Aorta (tissue), 5 donors: ENCODE measurements at places on chromosomes 3 and 15. TPM values are rescaled to one million over a fixed set of nuclear protein-coding genes. Genes with fewer than 3 reads are reported as not detected.

POLR2M gene
- total RNA-seq, result 102 TPM

- H3K4me1 ChIP-seq, result peaks cover 10% of the 10 kb centered on the region
- DNase-seq, result no peak
- no peak overlapping the region for H3K27ac ChIP-seq
- no peak overlapping the region for H3K4me3 ChIP-seq
- H3K36me3 ChIP-seq, result no peaks in the 10 kb centered on the region
Observed at GRCh38 chr3:62139957-62140356, 233.4 kb downstream of the FEZF2 start.

PLIN1 gene
- 4.1 TPM for total RNA-seq

LINGO1 gene
- total RNA-seq, result 1.9 TPM

GRCh38 chr15:40981186-40981585, 27.9 kb downstream of the CHAC1 start:
- no peak overlapping the region for H3K4me3 ChIP-seq
- H3K4me1 ChIP-seq, result peaks cover 8% of the 10 kb centered on the region
- H3K27me3 ChIP-seq, result no peaks in the 10 kb centered on the region
- DNase-seq, result no peak
- H3K27ac ChIP-seq, result no peak overlapping the region

KPNA1 gene
- 74.1 TPM for total RNA-seq

KBTBD13 gene
- 1.5 TPM for total RNA-seq

CLDN18 gene
- not detected for total RNA-seq

TFRC gene
- total RNA-seq, result 81.8 TPM

SLC2A2 gene
- total RNA-seq, result not detected

- H3K4me1 ChIP-seq, result no peaks in the 10 kb centered on the region
- no peak overlapping the region for H3K4me3 ChIP-seq
- no peak overlapping the region for H3K27ac ChIP-seq
- no peaks in the 10 kb centered on the region for H3K36me3 ChIP-seq
Observed at GRCh38 chr3:38616658-38617057, 32.8 kb downstream of the SCN5A start.

USP8 gene
- 70.2 TPM for total RNA-seq

DNA sequence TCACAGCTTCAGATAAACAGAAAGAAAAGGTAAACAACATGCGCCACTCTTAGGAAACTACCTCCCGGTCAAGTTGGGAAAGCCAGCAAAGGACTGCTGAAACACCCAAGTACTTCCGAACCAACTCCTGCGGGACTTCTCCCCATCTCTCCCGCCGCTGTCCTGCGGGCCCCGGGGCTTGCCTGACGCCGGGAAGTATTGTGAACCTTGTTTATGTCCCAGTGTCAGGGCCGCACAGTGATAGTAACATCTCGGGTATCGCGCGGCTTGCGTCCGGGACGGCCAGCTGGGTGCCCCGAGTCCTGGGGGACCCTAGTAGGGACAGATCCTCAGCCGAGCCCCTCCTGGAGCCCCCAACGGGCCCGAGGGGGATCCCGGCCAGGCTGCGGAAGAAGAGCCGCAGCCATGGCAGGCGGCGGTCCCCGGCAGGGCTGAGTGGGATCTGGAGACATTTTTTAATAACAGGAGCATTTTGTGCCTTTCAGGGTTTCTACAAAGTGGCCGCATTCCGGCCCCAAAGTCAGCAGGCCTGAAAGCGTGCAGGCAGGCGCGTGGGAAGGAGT, 756 bp downstream of the CLPX start:
- H3K27me3 ChIP-seq, result no peaks in the 10 kb centered on the region
- H3K4me3 ChIP-seq, result peak overlapping the region; percentile 90
- H3K36me3 ChIP-seq, result no peaks in the 10 kb centered on the region
- peak; percentile 82 for DNase-seq
- peak overlapping the region; percentile 88 for H3K27ac ChIP-seq
- H3K4me1 ChIP-seq, result no peaks in the 10 kb centered on the region

COL6A6 gene
- 0.09 TPM for total RNA-seq

- H3K4me1 ChIP-seq, result peaks cover 2% of the 10 kb centered on the region
- no peak for DNase-seq
- H3K36me3 ChIP-seq, result no peaks in the 10 kb centered on the region
- no peaks in the 10 kb centered on the region for H3K27me3 ChIP-seq
- H3K27ac ChIP-seq, result no peak overlapping the region
Observed at GRCh38 chr15:39869254-39869653, 50.8 kb downstream of the GPR176 start.

LRTM1 gene
- not detected for total RNA-seq

NUP210 gene
- 2.8 TPM for total RNA-seq

GRCh38 chr15:29429584-29429983, 160.0 kb upstream of the NSMCE3 start:
- no peak overlapping the region for H3K27ac ChIP-seq
- H3K27me3 ChIP-seq, result no peaks in the 10 kb centered on the region
- H3K4me3 ChIP-seq, result no peak overlapping the region
- H3K4me1 ChIP-seq, result no peaks in the 10 kb centered on the region
- no peaks in the 10 kb centered on the region for H3K36me3 ChIP-seq

DNA sequence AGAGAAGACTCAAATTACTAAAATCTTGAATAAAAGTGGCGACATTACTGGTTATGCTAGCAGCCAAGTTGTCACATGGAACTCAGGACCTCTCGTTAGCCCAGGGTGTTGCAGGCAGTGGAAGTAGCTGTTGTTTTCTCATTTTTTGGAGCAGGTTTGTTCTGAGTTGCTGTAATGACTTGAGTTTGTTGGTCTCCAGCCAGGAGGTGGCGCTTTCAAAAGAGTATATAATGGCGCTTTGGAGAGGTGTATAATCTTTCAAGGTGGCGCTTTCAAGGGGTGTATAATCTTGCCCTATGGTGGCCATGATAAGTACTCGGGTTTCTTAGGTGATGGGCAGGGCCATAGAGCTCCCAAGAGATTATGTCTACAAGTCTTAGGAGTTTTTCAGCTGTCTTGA, 632.7 kb downstream of the NTRK3 start:
- DNase-seq, result no peak
- H3K36me3 ChIP-seq, result no peaks in the 10 kb centered on the region
- no peak overlapping the region for H3K4me3 ChIP-seq
- H3K27ac ChIP-seq, result no peak overlapping the region

DNA sequence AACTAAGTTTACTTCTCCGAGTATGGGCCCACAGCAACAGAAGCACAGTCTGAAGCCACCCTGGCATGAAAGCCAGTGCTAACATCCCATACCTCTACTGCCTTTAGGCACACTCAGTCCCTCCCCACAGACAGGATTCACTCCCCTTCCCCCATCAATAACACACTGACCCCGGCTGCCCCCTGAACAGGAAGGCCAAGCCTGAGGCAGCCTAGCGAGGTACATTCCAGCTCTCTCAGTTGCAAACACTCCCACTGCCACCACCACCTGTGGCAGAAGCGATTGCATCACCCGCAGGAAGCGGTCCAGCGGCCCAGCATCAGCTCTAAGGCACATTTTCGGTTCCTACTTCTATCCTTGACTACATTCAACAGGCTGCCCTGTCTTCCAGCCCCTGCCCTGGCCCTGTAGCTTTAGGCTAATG, 7.0 kb upstream of the BMF start:
- H3K27me3 ChIP-seq, result no peaks in the 10 kb centered on the region
- no peak overlapping the region for H3K27ac ChIP-seq
- DNase-seq, result peak; percentile 82
- H3K36me3 ChIP-seq, result no peaks in the 10 kb centered on the region
- no peak overlapping the region for H3K4me3 ChIP-seq

GRCh38 chr3:43389388-43390254, 103.3 kb downstream of the SNRK start:
- no peak for DNase-seq
- H3K27me3 ChIP-seq, result no peaks in the 10 kb centered on the region
- no peak overlapping the region for H3K27ac ChIP-seq
- no peaks in the 10 kb centered on the region for H3K4me1 ChIP-seq
- no peaks in the 10 kb centered on the region for H3K36me3 ChIP-seq

- DNase-seq, result no peak
- H3K4me1 ChIP-seq, result no peaks in the 10 kb centered on the region
- H3K36me3 ChIP-seq, result no peaks in the 10 kb centered on the region
- H3K27ac ChIP-seq, result no peak overlapping the region
- H3K4me3 ChIP-seq, result no peak overlapping the region
Observed at GRCh38 chr15:63203451-63204090, 14.2 kb downstream of the RAB8B start.

GRCh38 chr3:196219970-196220311, 3.6 kb downstream of the SLC51A start:
- no peak overlapping the region for H3K4me3 ChIP-seq
- H3K27ac ChIP-seq, result no peak overlapping the region
- no peaks in the 10 kb centered on the region for H3K4me1 ChIP-seq
- no peak for DNase-seq
- no peaks in the 10 kb centered on the region for H3K27me3 ChIP-seq

DNA sequence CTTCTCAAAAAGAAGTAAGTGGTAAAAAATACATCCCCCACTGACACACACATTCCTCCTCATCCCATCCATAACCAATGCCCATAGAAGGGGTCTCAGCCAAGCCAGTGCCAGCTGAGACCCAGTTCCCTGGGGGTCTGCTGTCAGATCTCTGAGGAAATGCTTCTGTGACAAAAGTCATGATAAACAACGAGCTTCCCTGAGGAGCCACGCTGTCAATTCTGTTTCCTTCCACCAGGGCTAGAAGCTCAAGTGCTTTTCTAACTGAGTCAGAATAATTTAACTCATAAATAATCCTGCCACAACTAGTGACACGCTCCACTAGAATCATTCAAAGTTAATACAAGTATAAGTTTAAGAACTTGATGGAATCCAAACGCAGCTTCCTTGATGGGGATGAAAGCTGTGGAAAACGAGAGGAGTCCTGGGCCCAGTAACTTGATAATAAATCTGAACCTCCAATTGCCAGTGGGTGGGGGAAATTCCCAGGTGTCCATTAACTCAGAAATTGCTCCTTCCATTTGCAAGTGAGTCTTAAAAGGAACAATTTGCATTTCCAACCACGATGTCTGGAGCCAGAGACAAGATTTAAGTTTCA, 348.7 kb upstream of the LMCD1 start:
- H3K27me3 ChIP-seq, result no peaks in the 10 kb centered on the region
- no peak overlapping the region for H3K4me3 ChIP-seq
- no peaks in the 10 kb centered on the region for H3K36me3 ChIP-seq
- H3K4me1 ChIP-seq, result no peaks in the 10 kb centered on the region
- no peak overlapping the region for H3K27ac ChIP-seq

DNA sequence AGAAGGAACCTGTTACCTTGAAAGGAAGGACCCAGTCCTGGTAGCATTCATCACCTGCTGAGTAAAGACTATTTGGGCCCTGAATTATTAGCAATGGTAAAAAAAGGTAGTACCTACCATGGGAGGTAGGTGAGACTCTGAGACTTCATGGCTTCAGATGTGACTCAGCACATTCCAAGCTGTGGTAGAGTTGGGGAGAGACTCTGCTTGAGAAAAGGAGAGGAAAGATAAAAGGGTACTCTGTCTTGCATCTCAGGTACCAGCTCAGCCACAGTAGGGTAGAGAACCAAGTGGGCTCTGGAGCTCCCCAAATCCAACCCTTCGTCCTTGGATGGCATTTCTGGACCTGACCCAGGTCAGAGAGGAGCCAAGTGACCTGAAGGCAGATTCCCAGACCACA, 430.4 kb downstream of the TBL1XR1 start:
- no peaks in the 10 kb centered on the region for H3K36me3 ChIP-seq
- no peak overlapping the region for H3K27ac ChIP-seq
- no peaks in the 10 kb centered on the region for H3K4me1 ChIP-seq

DNA sequence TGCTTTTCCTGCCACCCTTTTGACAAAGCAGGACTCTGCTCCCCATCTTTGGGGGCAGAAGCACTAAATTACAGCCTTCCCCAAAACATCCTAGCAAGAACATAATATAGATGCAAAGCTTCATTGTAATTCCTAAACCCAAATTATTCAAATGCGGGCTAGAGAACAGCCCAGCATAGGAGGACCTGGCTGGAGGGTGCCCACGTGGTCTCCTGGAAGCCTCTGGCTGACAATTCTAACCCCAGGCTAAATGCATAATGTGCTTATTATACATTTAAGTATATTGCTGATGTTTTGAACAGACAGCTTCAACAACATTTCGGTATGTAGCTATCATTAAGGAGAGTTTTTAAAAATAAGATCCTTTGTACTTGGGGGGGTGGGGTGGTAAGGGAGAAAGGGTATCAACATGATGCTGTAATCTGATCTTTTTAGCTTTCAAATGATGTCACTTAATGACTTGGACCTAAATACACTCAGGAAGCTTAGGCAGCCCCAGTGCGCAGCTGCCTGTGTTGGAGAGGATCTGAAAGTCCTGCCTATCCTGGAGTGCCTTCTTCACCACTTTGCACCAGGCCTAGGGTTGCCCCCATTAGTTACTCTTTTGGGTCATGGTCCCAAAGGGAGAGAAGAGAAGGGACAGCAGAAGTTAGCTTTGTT, 57.2 kb upstream of the USP3 start:
- no peaks in the 10 kb centered on the region for H3K36me3 ChIP-seq
- no peaks in the 10 kb centered on the region for H3K4me1 ChIP-seq
- no peak overlapping the region for H3K4me3 ChIP-seq

GRCh38 chr3:150236316-150237082, 171.6 kb upstream of the TSC22D2 start:
- no peaks in the 10 kb centered on the region for H3K27me3 ChIP-seq
- peak overlapping the region; percentile 99 for H3K27ac ChIP-seq
- no peaks in the 10 kb centered on the region for H3K36me3 ChIP-seq
- H3K4me3 ChIP-seq, result no peak overlapping the region
- H3K4me1 ChIP-seq, result peaks cover 15% of the 10 kb centered on the region
- no peak for DNase-seq

DNA sequence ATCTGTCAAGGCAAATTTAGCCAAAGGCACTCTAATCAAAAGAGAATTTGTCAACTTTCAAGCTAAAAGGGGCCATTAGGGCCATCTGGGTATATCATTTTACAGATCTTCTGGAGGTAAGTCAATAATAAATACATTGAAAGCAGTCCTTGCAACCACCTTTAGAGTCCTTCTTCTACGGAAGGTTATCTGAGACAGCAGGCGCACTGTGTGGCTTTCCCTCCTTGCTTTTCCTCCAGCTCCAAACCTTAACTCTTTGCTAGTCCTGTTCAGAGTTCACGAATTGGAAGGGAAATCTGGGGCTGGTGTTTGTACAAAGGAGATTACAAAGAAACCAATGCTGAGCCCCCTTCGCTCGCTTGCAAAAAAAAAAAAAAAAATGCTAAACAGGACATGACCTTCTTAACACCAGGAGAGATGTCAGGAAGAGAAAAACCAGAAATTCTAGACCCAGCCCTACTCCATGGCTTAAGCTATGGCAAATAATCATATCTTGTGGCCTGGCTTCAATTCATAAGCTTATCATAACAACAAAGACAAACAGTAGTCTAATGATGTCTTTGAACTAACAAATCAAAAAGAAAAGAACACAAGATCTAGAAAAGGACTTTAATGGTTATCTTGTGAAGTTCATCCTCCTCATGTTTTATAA, 215.7 kb downstream of the STT3B start:
- no peak overlapping the region for H3K27ac ChIP-seq
- H3K4me3 ChIP-seq, result no peak overlapping the region
- H3K4me1 ChIP-seq, result no peaks in the 10 kb centered on the region
- H3K36me3 ChIP-seq, result no peaks in the 10 kb centered on the region

DNA sequence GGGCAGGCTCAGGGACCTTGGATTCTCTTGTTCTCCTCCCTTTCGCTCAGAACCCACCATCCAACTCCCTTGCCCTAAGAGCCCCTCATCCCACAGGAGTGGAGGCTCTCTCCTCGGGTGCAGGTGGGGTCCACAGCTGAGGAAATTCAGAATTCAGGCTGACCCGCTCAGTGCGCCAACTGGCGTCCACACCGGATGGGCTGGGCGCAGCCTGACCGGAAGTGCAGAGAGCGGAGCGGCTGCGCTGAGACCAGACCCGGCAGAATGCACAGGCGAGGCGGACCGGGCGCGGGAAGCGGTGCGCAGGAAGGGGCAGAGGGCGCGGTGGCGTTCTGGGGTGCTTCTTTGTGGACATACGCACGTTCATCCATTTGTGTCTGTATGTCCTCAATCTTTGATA, 210.4 kb upstream of the NDN start:
- peak; percentile 76 for DNase-seq
- no peaks in the 10 kb centered on the region for H3K36me3 ChIP-seq
- H3K4me3 ChIP-seq, result no peak overlapping the region
- H3K27ac ChIP-seq, result no peak overlapping the region
- H3K4me1 ChIP-seq, result no peaks in the 10 kb centered on the region
